ENCODE measurements at places on chromosomes 6 and 20.

- no peak for DNase-seq
Measured at GRCh38 chr6:339480-339879, 47.2 kb downstream of the DUSP22 start.

DNA sequence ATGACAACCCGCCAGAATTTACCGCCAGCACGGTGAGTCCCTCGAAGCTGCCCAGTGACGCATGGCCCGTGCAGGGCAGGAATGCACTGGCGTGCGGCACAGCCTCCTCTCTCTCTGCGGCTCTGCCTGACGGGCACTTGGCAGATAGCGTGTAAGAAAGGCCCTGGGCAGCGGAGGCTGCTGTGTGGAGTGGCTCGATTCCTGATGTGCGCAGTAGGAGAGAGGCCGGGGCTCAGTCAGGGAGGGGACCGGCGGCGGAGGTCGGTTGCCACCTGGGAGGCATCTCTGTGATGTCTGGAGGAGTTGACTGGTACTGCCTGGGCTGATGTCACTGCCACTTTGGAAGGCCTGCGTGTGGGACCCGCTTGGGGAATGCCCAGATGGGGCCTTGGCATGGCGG lies 170.7 kb downstream of the TAF4 start:
- no peak for DNase-seq

DNA sequence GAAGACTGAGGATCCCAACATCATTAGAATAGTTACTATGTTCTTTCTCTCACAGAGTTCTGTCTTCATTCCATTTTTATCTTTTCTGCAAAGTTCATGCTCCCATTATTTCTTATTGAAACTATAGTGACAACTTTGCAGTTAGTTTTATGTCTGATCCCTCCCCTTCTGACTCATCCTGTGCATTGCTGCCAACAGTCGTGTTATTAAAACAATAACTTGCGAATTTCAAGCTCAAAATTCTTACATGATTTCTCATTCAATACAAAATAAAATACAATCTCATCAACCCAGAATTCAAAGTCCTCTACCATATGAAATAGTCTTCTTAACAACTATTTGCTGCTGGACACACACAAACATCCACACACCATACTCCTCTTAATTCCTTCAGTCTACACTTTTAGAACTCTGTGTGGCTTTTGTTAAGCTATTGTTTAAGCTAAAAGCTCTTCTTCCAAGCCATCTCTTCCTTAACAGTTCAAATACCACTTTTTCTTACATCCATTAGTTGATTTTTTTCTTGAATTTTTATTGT lies 261.4 kb upstream of the IRAK1BP1 start:
- DNase-seq, result no peak

- DNase-seq, result no peak
Measured at GRCh38 chr6:104959026-104959858, 2.3 kb downstream of the LIN28B start.

DNA sequence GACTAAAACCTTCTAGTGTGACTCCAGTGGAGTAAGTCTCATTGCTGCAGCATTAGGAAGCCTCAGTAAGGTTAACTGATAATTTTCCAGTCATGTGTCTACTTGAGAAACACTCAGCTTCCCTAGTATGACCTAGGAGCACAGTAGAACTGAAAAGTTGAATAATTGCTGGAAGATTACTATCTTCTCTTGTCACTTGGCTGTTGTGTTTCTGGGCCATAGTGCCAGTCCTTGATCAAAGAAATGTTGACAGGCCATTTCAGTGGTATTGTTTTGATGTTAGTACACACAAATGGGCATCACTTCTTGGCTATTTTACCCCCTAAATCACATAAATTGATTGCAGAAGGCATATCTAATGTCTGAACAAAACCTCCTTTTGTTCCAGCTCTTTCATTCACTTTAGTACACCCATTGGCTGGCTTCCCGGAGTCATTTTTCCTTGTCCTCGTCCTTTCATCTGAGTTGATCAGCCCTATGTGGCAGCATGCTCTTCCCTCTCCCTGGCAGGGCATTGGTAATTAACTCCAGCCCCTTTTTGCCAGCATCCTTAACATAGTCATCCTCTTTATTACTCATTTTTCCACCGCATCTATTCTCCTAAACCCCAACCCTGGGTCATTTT lies 6.0 kb downstream of the ENPP3 start:
- DNase-seq, result peak; percentile 61

- DNase-seq, result no peak
Measured at GRCh38 chr6:122631571-122632249, 21.5 kb downstream of the PKIB start.

DNA sequence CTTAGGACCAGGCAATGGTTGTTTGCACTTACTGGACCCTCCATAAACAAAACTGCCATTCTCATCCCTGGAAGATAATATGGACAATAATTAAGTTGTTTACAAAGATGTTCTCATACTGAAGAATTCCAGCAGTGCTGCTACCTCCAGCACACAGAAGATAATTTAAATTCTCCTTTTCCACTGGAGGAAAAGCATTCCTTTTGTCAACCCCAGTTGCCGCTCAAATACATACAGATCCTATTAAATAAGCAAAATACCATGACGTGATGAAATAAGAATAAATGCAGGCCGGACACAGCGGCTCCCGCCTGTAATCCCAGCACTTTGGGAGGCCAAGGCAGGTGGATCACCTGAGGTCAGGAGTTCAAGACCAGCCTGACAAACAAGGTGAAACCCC lies 54.5 kb upstream of the IPCEF1 start:
- no peak for DNase-seq

DNA sequence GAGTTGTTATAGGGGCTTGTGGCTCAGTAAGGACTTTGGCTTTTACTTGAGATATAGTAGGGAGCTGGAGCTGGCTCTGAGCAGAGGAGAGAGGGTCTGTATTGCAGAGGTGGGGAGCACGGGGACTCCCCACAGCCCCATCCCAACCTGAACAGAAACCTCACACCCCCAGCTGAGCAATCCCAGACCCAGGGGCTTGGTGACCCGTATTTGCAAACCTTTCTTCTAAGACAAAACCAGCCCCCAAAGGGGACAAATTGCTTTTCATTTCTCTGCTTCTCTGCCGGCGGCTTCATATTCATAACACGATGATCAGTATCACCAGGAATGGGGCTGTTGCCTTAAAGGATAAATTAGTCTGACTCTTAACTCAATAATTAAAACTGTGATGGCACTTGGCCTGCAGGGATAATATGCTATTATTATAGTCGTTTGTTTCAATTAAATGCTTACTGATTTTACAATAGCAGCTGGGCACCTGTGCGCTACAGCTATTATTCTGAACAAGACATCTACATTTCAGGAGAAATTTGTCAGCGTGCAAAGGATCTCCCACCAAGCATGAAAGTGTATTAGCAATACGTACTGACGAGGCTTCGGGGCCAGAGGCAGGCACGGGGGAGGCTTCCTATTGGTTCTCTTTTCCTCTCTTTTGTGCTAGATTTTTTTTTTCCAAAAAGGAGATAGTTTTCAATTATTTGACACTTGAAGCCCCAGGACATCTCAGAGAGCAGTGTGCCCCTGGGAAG lies 118.1 kb downstream of the TOX2 start:
- no peak for DNase-seq

GRCh38 chr20:5971203-5971602 lies 20.8 kb downstream of the MCM8 start:
- DNase-seq, result no peak

- DNase-seq, result no peak
Measured at GRCh38 chr20:44552950-44553908, 29.1 kb upstream of the PKIG start.

DNA sequence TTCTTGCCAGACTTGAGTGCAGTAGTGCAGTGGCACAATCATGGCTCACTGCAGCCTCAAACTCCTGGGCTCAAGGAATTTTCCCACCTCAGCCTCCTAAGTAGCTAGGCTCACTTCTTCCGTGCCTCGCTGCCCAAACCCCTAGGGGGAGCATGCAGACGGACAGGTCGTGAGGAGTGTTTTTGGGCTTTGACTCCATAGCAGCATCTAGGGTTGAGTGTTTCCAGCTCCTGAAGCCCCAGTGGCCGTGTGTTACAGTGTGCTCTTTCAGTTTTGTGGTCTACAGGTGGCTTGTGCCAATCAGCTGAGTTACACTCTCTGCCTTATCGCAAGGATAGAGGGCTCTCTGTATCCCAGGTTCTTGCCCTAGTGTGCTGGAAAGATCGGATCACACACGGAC lies 33.4 kb downstream of the NCOA3 start:
- DNase-seq, result no peak

GRCh38 chr6:70790483-70791224 lies 123.0 kb downstream of the SMAP1 start:
- DNase-seq, result no peak

GRCh38 chr6:99016355-99016754 lies 68.6 kb upstream of the FBXL4 start:
- no peak for DNase-seq

DNA sequence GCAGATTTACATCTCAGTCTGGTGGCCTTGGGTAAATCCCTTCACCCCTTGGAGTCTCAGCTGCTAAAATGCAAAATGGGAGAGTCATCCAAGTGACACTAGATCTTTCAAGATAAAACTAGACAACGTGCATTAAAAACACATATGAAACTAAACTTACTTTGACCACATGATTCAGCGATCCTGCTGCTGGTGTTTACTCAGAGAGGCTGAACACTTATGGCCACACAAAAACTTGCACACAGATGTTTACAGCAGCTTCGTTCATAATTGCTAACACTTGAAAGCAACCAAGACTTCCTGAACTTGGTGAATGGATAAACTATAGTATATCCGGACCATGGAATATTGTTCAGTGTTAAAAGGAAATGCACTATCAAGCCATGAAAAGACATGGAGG lies 55.3 kb upstream of the GPR6 start:
- no peak for DNase-seq

DNA sequence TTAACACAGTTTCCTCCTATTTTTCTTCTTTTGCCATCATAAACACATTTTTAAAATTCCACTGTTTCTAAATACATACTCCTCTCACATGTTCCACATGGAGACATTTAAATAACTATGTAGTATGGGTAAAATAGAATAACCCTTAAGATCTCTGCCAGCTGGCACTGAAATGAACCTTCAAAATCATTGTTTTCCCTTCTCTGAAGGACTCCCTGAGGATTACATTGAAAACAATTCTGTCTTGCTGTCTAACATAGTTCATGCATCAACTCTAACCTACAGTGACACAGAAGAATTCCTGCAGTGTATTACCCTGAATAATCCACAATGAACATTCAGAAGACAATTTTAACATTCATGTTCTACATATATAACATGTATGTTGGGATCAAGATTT lies 1361.8 kb upstream of the CITED2 start:
- no peak for DNase-seq

DNA sequence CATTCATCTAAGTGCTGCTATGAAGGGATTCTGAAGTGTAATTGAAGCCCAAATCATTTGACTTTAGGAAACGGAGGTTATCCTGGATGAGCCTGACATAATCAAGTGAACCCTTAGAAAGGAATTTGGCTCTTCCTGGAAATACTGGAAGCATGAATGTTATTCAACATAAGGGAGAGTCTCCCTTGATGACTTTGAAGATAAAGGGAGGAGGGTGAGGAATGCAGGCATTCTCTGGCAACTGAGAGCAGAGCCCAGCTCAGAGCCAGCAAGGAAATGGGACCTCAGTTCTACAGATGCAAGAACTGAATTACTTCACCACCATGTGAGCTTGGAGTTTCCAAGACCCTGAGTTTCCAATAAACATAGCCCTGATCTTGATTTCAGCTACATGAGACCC lies 168.2 kb downstream of the DLL1 start:
- DNase-seq, result no peak

DNA sequence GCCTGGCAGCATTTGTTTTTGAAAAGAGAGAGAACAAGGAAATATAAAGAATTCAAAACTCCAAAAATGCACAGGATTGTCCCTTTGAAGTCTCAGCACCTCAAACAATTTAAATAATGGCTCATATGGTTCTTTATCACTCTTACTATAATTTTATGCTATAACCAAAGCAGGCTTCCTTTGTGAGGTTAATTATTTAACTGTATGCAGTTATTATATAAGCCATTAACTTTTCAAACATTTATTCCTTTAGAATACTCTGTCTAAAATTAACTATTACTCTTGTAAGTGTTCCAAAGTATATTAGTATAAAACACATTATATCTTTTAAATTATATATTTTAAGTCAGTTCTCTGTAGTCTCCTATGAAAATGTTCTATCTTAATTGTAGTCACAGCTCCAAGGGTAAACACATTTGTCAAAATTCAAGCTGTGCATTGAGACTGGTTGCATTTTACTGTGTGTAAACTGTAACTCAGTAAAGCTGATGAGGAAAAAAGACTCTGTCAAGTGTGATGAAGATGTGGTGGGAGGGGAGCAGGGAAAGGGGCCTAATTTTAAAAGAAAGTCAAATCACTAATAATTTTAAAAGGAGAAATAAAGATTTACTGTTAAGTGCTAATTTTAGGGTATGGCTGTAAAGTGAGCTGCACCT lies 20.0 kb upstream of the PLAGL1 start:
- no peak for DNase-seq

DNA sequence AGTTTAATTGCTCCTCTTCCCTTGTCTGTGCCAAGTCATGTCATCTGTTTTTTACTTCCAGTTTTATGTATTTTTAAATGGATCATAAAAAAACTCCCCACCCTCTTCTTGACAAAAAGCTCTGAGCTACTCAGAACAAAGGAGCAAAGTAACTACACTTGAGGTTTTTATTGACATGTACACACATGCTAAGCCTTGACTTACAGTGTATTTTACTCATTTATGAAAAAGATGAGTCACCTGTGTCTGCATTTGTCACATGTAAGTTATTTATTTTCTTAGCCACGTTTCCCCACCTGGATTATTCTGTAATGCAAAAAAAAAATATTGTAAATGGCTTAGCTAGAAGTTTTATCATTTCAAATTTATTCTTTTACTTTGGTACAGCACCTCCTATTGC lies 628.8 kb upstream of the SLC35B3 start:
- no peak for DNase-seq

GRCh38 chr6:93567164-93567563 lies 147.8 kb upstream of the EPHA7 start:
- no peak for DNase-seq

- no peak for DNase-seq
Measured at GRCh38 chr6:7300926-7301325, 12.1 kb downstream of the SSR1 start.

- no peak for DNase-seq
Measured at GRCh38 chr20:14451458-14451857, 114.0 kb upstream of the FLRT3 start.

DNA sequence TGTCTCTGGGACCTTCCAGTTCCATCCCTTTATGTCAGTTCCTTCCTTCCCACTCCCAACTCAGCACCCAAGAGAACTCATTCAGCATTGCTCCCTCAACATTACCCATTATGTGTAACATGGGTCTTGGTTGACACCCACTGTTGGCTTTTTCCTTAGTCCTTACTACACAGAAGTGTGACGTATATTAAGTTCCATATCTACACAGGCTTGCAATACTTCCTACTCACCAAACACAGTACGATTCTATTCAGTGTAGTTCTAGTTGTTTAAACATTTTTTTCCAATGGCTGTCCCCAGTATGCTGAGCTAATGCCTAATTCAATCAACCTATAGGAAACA lies 37.7 kb downstream of the ARHGAP18 start:
- no peak for DNase-seq

- no peak for DNase-seq
Measured at GRCh38 chr6:169993861-169994481, 242.5 kb downstream of the ERMARD start.

All from mucosa of gallbladder (tissue), 1 donor.